ENCODE measurements at places on chromosomes 4 and X. TPM values are rescaled to one million over a fixed set of nuclear protein-coding genes. Genes with fewer than 3 reads are reported as not detected.
A peak's percentile ranks its signal among the peaks of the same experiment; 100 is the strongest.

DNA sequence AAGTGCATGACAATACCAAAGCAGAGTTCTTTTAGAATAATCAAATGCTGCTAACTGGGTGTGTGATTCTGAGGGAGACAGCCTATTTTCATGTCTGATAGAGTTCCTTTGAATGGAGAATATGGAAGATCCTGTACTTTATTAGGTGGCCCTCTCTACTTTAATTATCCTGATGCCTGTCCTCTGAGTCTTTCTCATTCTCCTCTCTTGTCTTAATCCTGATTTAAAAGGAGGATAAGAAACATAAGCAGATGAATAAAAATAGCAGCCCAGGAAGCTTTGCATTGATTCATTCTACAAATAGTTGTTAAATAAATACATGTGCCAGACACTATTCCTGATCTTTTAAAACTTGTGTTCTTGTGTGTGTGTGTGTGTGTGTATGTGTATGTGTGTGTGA, 387.3 kb downstream of the SPRY1 start:
- H3K36me3 ChIP-seq: peaks cover 7% of the 10 kb centered on the region
- no peaks in the 10 kb centered on the region for H3K27me3 ChIP-seq
- peak overlapping the region; percentile 24 for H3K27ac ChIP-seq
- no peak for DNase-seq
- no peak overlapping the region for H3K4me3 ChIP-seq

- DNase-seq: peak; percentile 33
- H3K36me3 ChIP-seq: peaks cover 23% of the 10 kb centered on the region
- H3K4me3 ChIP-seq: no peak overlapping the region
- H3K27me3 ChIP-seq: no peaks in the 10 kb centered on the region
These were observed 4.4 kb upstream of the CXorf38 start for GRCh38 chrX:40651620-40652223.

Gene GK
- total RNA-seq: 5.3 TPM

Gene PNMA3
- 5.8 TPM for total RNA-seq

Gene CTAG1A
- total RNA-seq: not detected

Data from WTC11 (cell line).